ENCODE measurements at places on chromosomes 7 and 10.

DNA sequence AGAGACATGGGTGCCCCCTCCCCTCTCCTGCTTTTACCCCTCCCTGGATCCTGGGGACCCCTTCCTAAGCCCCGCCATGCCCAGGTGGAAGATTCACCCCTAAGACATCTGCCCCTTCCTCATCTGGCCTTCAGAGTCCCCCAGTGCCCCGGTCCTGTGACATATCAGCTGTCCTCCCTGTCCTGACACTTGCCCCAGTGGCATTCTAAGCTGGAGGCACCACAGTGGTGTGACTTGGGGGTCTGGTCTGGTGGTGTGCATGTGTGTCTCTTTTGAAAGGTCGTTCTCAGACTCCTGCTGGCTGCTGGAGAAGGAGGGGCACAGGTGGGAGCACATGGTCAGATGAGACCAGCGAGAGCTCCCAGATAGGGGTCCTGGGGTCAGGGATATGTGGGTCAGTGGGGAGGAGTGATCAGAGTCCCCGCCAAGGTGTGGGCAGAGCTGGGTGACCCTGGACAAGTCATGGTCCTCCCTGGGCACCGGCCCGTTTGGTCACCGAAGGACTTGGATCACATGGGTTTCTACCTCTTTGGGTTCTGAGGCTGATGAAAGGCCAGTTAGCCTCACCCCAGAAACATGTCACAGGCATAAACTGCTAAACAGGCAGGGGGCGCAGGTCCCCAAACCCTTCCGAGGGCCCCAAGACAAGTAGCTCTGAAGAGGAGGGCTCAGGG lies 645 bp upstream of the TFR2 start:
- DNase-seq = no peak

- DNase-seq = no peak
Observed at GRCh38 chr7:95102662-95103061, 195.3 kb downstream of the PPP1R9A start.

- DNase-seq = no peak
Observed at GRCh38 chr10:17226891-17227303, 1.1 kb upstream of the VIM start.

- no peak for DNase-seq
Observed at GRCh38 chr10:69969977-69970376, 82.7 kb upstream of the MACROH2A2 start.

DNA sequence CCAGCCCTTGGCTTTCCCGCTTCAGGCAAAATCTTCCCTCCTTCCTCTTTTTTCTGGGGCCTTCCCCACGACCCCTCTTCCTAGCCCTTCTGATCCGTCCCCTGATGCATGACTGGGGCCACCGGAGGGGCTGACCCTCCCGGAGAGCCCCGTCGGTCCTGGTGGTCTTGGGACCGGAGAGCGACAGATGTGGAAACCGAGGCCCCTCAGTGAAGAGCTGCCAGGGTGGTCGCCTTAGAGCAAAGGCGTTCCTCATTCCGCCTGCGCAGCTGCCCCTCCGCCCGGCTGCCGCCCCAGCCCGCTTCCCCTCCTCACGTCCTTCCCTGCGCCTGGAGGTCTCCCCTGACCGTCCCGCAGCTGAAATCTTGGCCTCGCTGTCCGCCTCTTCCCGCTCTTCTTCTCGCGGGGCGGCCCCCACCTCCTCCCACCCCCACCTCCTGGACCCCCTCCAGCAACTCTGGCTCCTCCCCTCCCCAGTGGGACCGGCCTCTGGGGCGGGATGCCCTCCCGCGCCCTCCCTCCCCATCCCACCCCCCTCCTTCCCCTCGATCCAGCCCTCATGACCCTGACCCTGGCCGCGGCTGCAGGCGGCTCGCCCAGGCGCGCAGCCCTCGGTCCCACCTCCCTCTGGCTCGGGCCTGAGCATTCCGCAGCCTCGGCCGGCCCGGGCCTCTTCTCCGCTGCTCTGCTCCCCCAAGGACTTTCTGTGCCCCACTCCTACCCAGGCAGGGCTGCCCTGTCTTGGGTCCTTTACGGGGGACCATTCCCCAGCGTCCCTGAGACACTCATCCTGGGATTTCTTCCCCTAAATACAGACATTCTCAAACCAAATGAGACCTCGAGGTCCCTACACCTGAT lies at the start of gene RARRES2:
TSS of gene RARRES2 (minus strand) at position 367 of the 858 bp plus-strand sequence. CDS start 1,020 bp downstream, outside the sequence.
- no peak for DNase-seq

- no peak for DNase-seq
Observed at GRCh38 chr10:117443686-117444041, 68.4 kb upstream of the PDZD8 start.

- no peak for DNase-seq
Observed at GRCh38 chr10:60517805-60518204, 128.1 kb upstream of the ANK3 start.

DNA sequence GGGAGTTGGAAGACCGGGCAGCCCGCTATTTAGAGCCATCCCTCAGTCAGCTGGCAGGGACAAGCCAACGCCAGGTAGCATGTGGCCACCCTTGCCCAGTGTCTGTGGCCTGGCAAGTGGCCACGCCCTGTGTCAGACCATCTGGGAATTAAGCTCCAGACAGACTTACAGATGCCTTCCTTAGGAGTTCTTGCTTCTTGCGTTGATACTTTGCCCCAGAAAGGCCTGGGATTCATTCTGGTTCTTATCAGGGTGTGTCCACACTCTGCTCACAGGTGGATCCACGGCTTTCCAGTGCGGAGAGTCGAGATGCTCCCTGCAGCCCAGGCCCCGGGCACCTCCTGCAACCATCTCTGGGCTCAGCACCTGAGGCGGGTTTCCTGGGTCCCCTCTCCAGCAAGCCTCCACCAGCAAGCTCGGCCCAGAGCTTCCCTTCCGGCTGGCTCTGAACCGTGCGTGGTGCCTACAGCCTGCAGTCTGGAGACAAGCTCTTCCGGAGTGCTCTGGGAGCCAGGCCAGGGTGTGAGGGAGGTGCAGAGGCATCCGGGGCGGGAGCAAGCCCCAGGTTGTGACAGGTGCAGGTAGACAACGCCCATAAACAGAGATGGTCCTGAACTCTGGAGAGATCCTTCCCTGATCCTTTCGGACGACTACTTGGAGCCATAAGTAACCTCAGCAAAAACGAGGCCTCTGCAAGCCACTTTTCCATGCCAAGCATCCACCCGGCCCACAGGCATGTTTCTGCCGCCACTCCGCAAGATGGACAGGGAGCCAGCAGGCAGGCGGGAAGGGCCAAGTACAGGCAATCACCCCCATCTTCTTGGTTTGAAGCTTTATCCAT lies 32.3 kb upstream of the PPIF start:
- no peak for DNase-seq

GRCh38 chr7:79922894-79923293 lies 211.7 kb upstream of the GNAI1 start:
- DNase-seq = no peak

DNA sequence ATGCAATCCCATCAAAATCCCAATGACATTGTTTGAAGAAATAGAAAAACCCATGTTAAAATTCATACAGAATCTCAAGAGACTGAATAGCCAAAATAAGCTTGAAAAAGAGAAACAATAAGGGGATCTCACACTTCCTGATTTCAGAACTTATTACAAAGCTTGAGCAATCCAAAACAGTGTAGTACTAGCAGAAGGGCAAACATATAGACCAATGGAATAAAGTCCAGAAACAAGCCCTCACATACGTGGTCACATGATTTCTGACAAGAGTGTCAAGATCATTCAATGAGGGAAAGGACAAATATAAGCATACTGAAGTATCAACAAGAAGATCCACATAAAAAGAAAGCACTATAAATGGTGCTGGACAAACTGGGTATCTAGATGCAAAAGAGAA lies 31.9 kb downstream of the MICU1 start:
- no peak for DNase-seq

- DNase-seq = no peak
Observed at GRCh38 chr7:132160611-132161532, 415.4 kb downstream of the PLXNA4 start.

DNA sequence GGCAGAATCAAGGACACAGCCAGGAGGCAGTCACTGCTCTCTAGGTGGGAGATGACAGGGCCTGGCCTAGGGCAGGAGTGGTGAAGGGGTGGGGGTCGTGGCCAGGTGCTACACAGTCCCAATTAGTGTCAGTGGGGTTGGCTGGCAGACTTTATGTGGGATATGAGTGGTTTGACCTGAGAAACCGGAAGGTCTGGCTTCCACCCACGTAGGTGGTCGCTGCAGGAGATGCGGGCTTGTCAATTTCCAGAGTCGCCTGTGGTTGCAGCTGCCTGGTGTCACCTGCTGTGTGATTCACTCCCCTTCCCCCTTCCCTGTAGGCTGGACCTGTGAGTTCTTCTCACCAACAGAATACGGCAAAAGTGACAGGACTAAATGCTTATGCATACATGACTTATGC lies 124.3 kb downstream of the KLF6 start:
- no peak for DNase-seq

DNA sequence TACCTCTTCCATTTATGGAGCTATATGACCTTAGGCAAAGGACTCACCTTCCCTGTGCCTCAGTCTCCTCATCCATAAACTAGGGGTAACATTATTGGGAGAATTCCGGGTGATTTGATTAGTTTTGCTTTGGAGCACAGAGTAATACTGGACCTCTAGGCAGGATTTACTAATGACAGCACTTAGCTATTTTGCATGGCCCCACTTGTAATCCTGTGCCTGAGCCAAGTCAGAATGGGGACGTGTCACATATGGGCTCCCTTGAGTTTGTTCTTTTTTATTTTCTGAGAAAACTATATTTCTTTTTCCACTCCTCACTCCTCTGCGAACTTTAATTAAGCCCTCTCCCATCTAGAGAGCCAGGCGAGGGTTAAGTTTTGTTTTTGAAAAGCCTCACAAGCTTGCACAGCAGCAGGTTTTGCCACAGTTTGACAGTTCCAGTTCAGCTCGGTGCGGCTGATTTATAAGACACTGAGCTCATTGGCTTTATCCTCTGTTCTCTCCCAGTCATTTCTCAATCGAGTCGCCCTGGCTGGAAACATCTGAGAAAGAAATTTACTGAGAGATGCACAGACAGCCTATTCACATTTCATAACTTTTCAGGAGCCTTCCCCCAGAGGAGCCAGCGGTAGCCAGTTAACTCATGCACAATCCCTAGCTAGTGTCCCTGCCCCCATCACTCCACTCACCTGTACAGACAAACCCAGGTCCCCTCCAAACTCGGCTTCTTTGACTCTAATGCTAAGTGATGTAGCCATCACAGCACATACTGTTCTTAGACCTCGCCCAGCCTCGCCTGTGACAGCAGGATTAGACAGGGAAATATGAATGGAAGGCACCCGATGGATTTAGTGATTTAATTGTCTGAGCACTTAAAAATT lies 441.9 kb upstream of the NPVF start:
- no peak for DNase-seq

- DNase-seq = no peak
Observed at GRCh38 chr10:44347609-44348400, 37.1 kb downstream of the CXCL12 start.

DNA sequence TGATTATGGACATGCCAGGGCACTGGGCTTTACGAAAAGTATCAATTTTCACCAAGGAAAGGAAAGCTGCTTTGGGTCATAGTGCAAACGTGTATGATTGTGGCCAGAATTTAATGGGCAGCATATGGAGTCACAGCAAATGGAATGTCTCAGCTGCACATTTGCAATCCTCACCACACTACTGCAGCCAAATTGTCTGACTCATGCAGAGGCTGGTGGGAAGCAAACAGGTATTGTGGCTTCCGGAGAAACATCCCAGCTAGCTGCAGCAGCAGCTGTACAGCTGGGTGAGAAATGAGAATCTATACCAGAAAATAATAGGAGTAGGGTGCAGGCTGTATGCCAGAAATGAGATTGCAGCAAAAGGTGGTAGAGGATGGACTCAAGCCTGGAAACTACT lies 374.7 kb upstream of the VWC2 start:
- DNase-seq = no peak

DNA sequence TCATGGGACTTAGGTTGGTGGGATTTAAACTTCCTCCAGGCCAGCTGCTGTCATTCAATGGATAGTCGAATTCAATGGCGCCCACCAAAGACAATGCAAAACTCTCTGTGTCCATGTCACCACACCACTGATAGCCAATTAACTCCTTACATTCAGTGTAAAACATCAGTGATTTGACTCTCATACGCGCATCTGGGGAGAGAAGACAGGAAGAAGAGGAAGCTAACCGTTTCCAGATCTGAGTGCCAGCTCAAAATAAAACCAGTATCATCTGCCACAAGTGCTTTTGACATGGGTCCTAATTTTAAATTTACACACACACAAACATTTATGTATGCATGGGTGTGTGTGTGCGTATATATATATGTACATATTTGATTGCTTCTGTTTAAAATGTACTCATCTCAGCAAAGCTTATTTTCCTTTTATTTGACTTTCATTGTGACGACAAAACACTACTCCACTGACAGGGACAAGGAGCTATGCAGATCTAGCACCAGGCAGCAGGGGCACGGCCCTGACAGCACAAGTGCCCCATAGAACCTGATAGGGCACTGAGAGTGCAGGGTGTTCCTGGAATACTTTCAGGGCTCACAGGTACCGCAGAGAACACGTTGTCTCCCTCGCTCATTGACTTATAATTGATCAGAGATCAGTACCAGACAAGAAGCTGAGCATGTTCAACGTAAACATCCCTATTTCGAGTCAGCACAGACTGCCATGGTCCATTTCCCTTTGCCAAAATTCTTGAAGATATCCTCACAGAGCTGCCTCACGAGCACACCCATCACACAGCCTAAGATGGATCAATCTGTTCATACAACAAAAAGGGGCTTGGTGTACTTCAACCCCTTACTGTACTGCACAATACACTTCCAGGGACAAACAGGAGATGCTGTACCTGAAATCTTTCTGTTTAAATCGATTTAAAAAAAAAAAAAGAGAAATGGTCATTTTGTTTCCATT lies 176.1 kb downstream of the COBL start:
- DNase-seq = no peak

DNA sequence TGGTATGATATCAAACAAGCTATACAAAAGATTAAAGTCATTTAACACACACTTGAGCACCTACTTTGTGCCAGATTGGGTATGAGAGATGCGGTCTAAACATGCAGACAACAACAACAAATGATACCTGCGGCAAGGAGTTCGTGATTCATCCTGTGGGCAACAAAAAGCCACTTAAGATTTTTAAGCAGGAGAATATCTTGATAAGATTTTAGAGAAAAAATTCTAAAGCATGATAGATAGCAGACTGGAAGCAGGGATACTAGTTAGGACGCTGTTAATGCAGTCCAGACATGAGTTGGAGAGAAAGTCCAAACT lies 1.6 kb upstream of the KBTBD2 start:
- no peak for DNase-seq

DNA sequence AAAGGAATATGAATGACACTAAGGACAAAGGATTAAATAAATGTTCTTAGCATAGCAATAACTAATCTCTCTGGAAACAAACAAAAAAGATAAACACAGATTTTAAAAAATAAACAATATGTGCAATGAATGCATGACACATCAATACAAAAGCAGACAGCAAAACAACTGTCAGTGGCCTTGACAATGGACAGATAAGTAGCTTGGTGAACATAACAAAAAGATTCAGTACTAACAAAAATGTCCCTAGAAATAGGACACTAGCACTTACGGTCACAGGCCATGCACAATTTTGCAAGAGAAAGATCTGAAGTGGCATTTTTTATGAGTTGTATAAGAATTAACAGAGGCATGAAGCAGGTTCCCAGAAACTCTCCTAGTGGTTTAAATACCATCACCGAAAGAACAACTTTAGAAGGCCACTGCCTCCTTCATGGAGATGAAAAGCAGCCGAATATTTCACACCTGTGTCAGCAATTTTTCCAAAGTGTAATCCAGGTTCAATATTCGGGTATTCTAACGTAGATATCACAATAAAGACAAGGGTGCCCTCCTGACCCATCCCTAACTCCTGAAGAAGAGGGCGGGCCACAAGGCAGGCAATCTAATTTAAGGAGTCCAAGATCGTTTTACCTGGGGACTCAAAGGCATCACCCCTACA lies 231.3 kb upstream of the MKLN1 start:
- DNase-seq = no peak
